ENCODE measurements at places on chromosomes 5 and 9.

GRCh38 chr9:89661956-89662717 is 57.3 kb downstream of the GADD45G start:
- no peak for DNase-seq

- no peak for DNase-seq
Observed at GRCh38 chr5:116524966-116525365, 49.7 kb downstream of the SEMA6A start.

DNA sequence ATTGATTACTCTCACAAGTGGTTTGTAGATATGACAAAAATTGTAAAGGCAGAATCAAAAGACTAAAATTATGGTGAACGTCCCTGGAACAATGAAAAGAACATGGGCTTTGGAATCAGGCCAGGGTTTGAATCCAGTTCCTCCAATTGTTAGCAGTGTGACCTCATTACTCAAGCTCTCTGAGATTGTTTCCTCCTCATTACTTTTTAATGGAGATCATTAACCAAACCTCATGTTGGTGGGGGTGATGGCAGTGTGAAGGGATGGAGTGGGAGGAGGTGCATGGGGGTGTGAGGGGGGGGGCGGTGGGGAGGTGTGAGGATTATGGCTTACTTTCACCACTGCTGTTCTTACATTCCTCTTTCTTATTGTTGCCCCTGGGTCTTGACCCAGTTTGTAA is 44.1 kb upstream of the FOXE1 start:
- no peak for DNase-seq

- no peak for DNase-seq
Observed at GRCh38 chr5:35162848-35163709, 67.2 kb downstream of the PRLR start.

DNA sequence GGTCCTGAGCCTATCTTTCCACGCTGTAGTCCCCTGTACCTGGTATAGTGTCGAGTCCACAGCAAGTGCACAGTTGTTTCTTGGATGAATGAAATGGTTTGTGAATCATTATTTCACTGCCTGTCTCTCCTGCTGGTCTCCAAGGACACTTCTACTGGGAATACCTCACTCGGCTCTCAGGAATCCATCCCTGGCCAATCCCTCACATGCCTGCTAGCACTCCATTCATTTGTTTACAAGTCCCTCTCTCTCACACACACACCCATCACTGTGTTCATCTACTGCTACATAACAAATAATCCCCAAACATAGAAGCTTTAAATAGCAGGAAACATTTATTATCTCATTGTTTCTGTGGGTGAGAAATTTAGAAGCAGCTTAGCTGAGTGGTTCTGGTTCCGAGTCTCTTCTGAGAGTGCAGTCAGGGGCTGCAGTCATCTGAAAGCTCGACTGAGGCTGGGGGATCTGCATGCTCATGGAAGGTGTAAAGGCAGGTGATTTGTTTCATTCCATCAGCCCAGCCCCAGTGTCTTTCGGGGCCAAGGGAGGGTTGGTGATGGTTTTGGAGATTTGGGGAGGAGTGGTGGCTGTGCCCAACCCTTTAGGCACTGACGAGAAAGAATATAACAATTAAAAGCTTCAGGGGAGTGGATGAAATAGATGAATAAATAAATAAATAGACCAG is 132.7 kb upstream of the IER5L start:
- no peak for DNase-seq

DNA sequence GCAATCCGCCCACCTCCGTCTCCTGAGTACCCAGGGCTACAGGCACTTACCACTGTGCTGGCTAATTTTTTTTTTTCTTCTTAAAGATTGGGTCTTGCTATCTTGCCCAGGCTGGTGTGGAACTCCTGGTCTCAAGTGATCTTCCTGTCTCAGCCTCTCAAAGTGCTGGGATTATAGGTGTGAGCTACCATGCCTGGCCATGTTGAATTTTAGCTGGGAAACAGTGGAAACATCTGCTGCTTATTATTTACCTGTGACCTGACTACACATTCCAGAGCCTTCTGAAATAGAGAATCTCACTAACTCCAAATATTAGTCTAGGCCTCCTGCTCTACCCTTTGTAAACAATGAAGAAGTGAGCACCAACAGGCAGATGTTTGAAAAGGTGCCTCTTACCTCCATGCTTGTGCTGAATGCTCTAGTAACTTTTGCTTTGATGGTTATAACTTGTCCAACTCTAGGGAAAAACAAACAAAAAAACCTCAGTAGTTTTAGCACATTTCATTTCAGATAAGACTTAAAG is 22.5 kb downstream of the ACOT12 start:
- no peak for DNase-seq

DNA sequence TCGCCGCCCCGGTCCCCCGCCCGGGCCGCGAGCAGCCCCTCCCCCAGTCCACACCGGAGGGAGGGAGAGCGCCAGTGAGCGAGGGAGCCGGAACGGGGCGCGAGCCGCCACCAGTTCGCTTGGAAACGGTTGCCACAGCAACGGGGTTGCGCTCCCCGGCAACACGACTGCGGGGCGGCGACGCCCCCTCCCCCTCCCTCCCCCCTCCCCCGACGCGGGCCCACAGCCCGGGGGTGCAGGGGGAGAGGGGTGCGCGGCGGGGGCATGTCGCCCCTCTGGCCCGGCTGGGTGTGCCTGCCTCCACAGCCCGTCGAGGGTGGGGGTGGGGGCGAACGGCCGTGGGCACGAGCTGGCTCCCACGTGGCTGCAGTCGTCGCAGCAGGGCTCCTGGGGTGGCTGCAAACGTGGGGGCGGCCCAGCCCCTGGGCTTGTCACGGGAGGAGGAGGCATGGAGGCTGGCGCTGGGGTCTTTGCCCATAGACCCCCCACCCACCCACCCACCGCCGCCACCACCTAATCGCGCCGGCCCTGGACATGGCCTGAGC is 524 bp downstream of the PRR7 start:
- DNase-seq: peak; percentile 81

DNA sequence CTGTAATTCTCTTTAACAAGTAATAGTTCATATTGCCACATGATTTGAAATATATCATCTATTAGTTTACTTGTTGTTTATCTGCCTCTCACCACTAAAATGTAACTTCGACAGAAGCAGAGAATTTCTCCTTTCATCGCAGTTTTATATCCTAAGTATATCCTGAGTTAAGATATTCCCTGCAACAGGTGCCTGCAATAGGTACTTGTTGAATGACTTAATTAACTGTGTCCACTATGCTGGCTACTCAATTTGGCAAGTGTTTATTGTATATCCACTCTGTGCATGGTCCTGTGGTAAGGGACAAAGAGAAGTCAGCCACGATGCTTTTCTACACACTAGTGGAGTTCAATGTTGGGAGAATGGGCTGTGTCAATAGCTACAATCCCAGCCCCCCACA is 108.5 kb downstream of the PSAT1 start:
- DNase-seq: no peak

GRCh38 chr9:109409773-109410397 is 88.2 kb downstream of the PTPN3 start:
- no peak for DNase-seq

DNA sequence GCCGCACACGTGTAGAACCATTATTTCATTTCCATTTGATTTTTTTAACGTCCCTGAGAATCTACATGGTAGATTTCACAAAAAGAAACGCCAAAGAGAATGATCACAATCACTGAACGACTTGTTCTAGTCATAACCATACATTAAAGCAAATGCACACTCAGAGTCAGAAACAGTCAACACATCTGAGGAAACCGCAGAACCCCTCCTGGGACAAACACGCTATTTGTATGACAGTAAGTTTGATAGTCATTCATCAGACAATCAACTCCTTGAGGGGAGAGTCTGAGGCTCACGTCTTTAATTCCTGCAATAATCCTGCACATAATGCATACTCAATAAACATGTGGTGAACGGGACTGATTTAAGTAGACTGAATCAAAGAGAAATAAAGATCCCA is 129.2 kb downstream of the MED27 start:
- DNase-seq: no peak

DNA sequence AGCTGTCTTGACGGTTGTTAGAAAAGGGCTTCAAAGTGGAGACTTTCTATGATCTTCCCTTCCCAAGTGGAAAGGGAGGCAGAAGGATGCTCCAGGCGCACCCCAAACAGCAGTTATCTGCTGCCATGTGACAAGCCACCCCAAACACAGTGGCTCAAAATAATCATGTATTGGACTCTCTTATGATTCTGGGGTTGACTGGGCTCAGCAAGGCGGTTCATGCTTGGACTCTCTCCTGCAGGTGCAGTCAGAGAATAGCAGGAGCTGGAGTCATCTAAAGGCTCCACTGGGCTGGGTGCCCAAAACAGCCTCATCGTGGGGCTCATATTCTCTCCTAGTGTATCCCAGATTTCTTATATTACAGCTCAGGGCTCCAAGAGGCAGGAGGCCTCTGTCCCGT is 177.6 kb upstream of the IER5L start:
- DNase-seq: no peak

DNA sequence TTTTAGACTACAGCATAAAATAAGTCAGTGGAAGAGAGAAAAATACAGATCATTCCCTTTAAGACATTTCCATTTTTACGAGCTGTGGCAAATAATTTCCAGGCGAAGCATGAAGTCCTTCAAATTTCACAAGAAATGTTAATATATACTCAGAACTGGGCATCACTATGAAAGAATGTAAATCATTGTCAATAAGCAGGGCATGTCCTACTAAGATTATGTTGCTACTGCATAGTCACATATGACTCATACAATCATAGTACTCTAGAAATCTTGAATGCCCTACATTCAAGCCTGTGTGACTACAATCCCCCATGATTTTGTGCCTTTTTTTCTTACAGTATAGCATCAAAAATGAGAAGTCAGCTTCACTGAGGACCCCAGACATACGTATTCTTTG is 485.2 kb upstream of the FTMT start:
- no peak for DNase-seq

- no peak for DNase-seq
Observed at GRCh38 chr5:38835887-38836286, 9.9 kb upstream of the OSMR start.

DNA sequence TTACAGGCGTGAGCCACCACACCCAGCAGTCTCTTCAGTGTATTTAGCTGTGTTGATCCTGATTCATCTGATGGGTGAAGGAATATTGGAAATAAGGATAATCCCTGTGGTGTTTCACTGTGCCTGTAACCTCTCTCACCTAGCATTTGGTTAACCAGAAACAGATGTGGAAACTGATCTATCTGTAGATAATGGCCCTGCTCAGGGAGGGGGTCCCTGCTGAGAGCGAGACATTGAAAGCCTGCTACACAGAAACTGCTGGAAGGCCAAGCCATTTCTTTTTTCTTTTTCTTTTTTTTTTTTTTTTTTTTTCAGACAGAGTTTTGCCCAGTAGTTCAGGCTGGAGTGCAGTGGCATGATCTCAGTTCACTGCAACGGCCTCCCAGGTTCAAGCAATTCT is 28.4 kb downstream of the QRFP start:
- no peak for DNase-seq

GRCh38 chr9:125444166-125444565 is 182.5 kb downstream of the GAPVD1 start:
- DNase-seq: no peak
